ENCODE measurements at places on chromosomes 6 and 20. TPM values are rescaled to one million over a fixed set of nuclear protein-coding genes. Genes with fewer than 3 reads are reported as not detected.

Gene FAM209B
- 0.56 TPM for total RNA-seq

Gene C6orf132
- total RNA-seq = 0.87 TPM

Gene ENPP1
- 32.4 TPM for total RNA-seq

Gene SEL1L2
- not detected for total RNA-seq

Gene ANGPT4
- 0.51 TPM for total RNA-seq

Gene TGM2
- 216 TPM for total RNA-seq

Gene LY6G6F
- not detected for total RNA-seq

Gene KIF25
- not detected for total RNA-seq

Gene TCP11
- total RNA-seq = 0.18 TPM

Gene ETV7
- not detected for total RNA-seq

Gene HLA-C
- 177 TPM for total RNA-seq

Gene SLC25A27
- 4.7 TPM for total RNA-seq

Gene STMND1
- not detected for total RNA-seq

- H3K4me3 ChIP-seq = peak overlapping the region; percentile 99
- H3K36me3 ChIP-seq = peaks cover 3% of the 10 kb centered on the region
- H3K4me1 ChIP-seq = peaks cover 47% of the 10 kb centered on the region
- peaks cover 14% of the 10 kb centered on the region for H3K27me3 ChIP-seq
Observed at GRCh38 chr6:37818536-37819176, 871 bp upstream of the ZFAND3 start.

- no peaks in the 10 kb centered on the region for H3K36me3 ChIP-seq
- no peak overlapping the region for H3K27ac ChIP-seq
- no peak overlapping the region for H3K4me3 ChIP-seq
- no peaks in the 10 kb centered on the region for H3K27me3 ChIP-seq
- no peaks in the 10 kb centered on the region for H3K4me1 ChIP-seq
- no peak for DNase-seq
Observed at GRCh38 chr6:24888715-24889370, 46.9 kb downstream of the RIPOR2 start.

- H3K27me3 ChIP-seq = peaks cover 4% of the 10 kb centered on the region
- H3K36me3 ChIP-seq = peaks cover 3% of the 10 kb centered on the region
- peaks cover 38% of the 10 kb centered on the region for H3K4me1 ChIP-seq
- DNase-seq = no peak
- H3K4me3 ChIP-seq = no peak overlapping the region
Observed at GRCh38 chr20:23691675-23692074, 2.8 kb upstream of the CST4 start.

DNA sequence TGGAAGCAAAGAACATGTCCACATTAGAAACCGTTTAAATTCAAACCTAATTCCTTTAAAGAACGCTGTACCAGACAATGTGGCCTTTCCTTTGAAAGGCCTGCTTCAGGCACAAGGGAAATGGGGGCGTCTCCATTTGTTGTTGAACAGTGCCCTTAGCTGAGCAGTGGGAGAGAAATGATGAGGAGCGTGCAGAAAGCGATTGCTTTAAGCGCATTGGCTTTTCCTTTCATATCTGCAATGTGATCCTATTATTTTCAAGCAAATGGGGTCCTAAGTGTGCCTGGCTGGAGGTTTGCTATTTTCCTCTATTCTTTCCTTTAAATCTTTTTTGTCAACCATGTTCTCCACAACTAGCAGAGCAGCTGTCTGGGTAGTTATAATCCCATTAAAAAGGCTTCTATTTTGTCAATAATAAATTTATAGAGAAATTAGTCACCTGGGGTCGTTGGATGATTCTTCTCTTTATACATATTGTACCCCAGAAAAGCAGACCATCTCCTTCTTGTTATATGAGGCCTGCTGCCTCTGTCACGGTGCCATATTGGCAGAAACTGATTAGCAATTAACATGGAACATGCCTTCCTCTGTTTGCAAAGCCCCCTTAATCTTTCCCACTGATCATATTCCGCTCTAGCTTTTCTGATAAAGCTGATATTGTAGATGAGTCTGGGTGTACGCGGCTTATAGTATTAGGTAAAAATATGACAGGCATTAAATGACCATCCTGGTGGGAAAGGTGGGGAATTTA is 151.1 kb upstream of the JAG1 start:
- H3K4me3 ChIP-seq = no peak overlapping the region
- DNase-seq = no peak
- H3K27ac ChIP-seq = no peak overlapping the region

GRCh38 chr20:19767070-19767469 is 9.0 kb downstream of the RIN2 start:
- peaks cover 29% of the 10 kb centered on the region for H3K4me1 ChIP-seq
- peaks cover 4% of the 10 kb centered on the region for H3K27me3 ChIP-seq
- peak overlapping the region; percentile 11 for H3K27ac ChIP-seq
- DNase-seq = no peak

- H3K27me3 ChIP-seq = peaks cover 1% of the 10 kb centered on the region
- peaks cover 7% of the 10 kb centered on the region for H3K4me1 ChIP-seq
- H3K27ac ChIP-seq = no peak overlapping the region
Observed at GRCh38 chr6:14393910-14394309, 276.3 kb downstream of the CD83 start.

DNA sequence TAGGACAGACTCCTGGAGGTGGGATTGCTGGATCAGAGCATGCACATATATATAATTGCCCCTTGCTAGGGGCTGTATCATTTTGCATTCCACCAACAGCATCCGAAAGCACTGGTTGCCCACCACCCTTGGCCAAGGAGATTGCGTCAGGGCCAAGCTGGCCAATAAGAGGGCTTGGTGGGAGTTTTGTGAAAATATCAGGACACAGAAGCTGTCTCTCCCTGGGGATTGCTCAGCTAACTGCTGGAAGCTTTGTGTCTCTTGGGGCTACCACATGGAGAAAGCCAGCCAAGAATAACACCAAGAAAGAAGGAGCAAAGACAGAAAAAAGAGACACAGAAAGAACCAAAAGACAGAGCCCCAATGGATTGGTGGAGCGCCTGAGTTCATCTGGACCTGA is 90.6 kb upstream of the RALGAPA2 start:
- no peak overlapping the region for H3K27ac ChIP-seq
- H3K4me1 ChIP-seq = peaks cover 17% of the 10 kb centered on the region
- DNase-seq = no peak

DNA sequence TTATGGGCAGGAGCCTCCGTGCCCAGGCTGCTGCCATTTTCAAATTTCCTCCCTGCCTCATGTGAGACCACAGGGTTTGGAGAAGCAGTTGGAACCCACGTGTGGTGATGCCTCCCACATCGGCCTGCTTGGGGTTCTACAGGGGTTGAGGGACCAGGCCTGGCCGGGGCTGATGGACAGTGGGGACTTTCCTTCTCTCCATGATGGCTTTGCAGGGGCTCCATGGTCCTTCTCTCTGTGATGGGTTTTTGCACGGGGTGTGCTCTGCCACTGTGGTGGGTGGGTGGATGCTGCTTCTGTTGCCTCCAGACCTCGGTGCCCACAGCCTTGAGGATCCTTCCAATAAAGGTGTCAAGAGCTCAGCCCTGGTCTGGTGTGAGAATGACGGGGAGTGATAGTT is 54.4 kb downstream of the ADNP start:
- peaks cover 54% of the 10 kb centered on the region for H3K4me1 ChIP-seq
- H3K27me3 ChIP-seq = peaks cover 14% of the 10 kb centered on the region
- H3K36me3 ChIP-seq = peaks cover 5% of the 10 kb centered on the region
- no peak overlapping the region for H3K4me3 ChIP-seq
- peak overlapping the region; percentile 41 for H3K27ac ChIP-seq

- H3K4me1 ChIP-seq = no peaks in the 10 kb centered on the region
- no peak for DNase-seq
- H3K27me3 ChIP-seq = no peaks in the 10 kb centered on the region
Observed at GRCh38 chr6:93183531-93183972, 235.8 kb downstream of the EPHA7 start.

- DNase-seq = no peak
- no peaks in the 10 kb centered on the region for H3K27me3 ChIP-seq
- H3K36me3 ChIP-seq = no peaks in the 10 kb centered on the region
- no peaks in the 10 kb centered on the region for H3K4me1 ChIP-seq
- no peak overlapping the region for H3K27ac ChIP-seq
Observed at GRCh38 chr6:145025488-145025887, 709.8 kb downstream of the EPM2A start.

DNA sequence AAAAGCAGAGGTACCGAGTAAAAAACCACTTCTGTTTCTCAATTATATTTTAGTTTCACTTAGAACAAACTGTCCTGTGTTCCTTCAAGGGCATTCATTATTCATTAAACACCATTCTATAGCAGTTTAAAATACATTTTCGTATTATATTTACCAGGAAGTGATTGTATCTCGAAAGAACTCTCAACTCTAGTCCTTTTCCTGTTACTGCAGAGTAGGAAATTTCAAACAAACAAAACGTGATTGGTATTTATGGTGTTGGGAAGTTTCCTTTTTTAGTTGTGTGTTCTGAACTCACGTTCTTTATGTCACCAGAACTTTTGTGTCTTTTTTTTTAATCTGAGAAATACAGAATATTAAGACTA is 139.5 kb upstream of the BTBD3 start:
- H3K4me3 ChIP-seq = no peak overlapping the region
- no peak for DNase-seq
- H3K27me3 ChIP-seq = no peaks in the 10 kb centered on the region
- H3K4me1 ChIP-seq = peaks cover 13% of the 10 kb centered on the region

DNA sequence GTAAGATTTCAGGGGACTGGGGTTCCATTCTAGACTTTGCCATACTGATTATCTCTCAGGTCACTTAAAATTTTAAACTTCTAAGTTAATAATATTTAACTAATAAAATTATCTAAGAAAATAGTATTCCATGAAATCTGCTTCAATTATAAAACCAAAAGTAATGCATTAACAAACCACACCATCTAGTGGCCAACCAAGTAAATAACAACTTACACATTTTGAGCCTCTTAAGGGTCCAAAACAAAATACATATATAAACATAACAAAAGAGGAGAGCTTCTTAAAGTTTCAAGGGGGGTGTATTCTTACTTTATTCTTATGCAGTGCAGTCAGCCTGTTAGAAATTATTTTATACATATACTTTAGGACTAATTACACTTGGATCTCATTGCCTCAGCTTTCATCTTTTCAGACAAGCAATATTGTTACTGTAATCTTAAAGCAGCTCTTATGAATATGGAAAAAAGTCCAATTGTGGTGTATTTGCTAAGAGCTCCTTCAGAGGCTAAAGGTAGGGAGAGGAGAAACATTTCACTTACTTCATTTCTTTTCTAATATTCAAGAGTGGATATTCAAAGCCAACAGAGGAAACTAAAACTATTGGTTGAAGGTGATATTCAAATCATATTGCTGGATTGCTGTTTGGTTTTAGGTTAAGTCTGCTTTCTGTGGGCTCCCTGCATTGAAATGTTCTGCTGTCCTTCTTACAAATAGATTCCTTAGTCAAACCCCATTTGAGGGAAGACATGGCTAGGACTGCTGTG is 199.7 kb upstream of the SIM1 start:
- no peak overlapping the region for H3K27ac ChIP-seq
- H3K4me3 ChIP-seq = no peak overlapping the region
- no peaks in the 10 kb centered on the region for H3K27me3 ChIP-seq
- no peaks in the 10 kb centered on the region for H3K4me1 ChIP-seq

- no peak overlapping the region for H3K27ac ChIP-seq
- no peak for DNase-seq
Observed at GRCh38 chr6:168170841-168171601, 92.0 kb upstream of the FRMD1 start.

DNA sequence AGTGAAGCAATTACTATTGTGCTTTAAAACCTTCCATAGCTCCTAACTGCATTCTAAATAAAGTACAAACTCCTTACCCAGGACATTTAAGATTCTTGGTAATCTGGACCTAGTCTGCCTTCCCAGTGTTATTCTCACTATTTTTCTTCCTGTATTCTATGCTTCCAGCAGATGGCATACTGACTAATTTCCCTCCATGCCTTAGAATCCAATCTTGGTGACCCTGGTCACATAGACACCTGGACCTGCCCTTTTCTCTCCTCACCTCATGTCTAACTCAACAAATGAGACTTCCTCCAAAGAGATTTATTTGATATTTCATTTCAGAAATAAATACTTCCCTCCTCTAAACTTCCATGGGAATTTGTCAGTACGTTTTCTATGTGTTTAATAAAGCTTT is 25.8 kb downstream of the ROS1 start:
- H3K27me3 ChIP-seq = no peaks in the 10 kb centered on the region
- H3K36me3 ChIP-seq = no peaks in the 10 kb centered on the region
- no peak overlapping the region for H3K27ac ChIP-seq

GRCh38 chr20:37365760-37366638 is 20.1 kb downstream of the SRC start:
- no peak for DNase-seq
- peaks cover 23% of the 10 kb centered on the region for H3K36me3 ChIP-seq
- H3K27me3 ChIP-seq = peaks cover 2% of the 10 kb centered on the region
- H3K4me1 ChIP-seq = no peaks in the 10 kb centered on the region
- H3K27ac ChIP-seq = no peak overlapping the region

DNA sequence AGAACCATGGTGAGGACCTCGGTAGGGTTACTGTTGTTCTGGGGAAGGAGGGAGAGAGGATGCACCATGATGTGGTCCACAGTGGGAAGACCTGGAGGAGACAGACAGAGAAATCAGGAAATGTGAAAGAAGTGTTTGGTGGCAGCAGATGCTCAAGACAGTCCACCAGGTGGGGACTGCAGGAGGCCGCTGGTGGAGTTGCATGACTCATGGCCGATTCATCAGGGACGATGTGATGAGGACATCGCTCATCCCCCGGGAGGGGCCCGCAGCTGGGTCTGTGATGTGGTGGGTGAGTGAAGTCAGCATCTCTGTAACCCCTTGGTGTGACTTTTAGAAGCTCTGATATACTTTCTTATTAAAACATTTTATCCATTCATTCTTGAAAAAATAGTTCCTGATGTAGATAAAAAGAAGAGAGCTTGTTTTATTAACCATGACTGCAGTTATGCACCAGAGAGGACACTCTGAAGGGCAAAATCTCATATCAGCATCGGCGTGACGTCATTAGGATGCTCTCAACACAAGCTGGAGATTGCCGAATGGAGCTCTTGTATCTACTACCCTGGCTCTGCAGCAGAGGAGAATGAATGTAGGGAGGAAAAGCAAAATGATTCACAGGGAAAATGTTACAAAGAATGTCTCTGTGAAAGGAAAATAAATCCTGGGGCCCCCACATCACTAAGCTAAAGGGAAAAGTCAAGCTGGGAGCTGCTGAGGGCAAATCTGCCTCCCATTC is 71.2 kb downstream of the RAMACL start:
- H3K36me3 ChIP-seq = peaks cover 75% of the 10 kb centered on the region
- H3K27ac ChIP-seq = no peak overlapping the region

DNA sequence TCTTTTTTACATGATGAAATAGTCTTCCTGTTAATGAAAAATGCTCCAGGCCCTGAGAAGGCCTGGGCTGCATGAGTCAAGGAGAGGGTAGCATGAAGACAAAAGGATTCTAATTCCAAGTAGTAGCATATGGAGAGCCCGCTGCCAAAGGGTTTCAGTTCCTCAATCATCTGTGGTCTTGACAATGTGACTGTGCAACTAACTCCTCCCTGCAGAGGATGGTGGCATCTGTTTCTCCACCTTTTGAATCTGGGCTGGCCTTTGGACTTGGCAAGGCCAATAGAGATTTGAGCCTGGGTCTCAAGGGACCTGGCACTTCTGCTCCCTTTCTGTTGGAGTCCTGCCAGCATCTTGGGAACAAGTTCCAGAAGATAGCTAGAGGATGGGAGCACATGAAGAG is 35.1 kb upstream of the ANKEF1 start:
- H3K36me3 ChIP-seq = no peaks in the 10 kb centered on the region
- DNase-seq = no peak
- H3K4me3 ChIP-seq = no peak overlapping the region

GRCh38 chr20:25199473-25200260 is 4.2 kb downstream of the ENTPD6 start:
- H3K36me3 ChIP-seq = no peaks in the 10 kb centered on the region
- H3K4me1 ChIP-seq = peaks cover 7% of the 10 kb centered on the region
- no peak overlapping the region for H3K4me3 ChIP-seq
- no peaks in the 10 kb centered on the region for H3K27me3 ChIP-seq

Measured in endothelial cell (in vitro differentiated cells).